ENCODE measurements at places on chromosomes 7 and 10.

DNA sequence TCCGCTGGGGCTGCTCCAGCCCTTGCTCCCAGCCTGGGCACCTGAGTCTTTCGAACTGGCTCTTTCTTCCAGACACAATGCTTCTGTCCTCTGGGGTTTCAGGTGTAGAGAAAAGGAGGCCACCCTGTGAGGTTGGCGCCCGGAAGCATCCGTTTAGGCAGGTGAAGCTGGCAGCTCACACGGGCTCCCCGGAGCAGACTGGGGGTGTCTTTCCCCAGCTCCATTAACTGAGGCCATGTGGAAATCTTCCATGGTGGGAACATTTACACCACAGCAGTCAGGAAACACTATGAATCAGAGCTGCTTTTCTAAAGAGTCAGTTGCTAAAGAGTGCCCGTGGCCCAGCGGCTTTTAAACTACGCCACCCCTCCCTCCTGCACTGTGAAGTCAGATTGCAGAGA, 29.2 kb downstream of the PRKAG2 start:
- DNase-seq = no peak

DNA sequence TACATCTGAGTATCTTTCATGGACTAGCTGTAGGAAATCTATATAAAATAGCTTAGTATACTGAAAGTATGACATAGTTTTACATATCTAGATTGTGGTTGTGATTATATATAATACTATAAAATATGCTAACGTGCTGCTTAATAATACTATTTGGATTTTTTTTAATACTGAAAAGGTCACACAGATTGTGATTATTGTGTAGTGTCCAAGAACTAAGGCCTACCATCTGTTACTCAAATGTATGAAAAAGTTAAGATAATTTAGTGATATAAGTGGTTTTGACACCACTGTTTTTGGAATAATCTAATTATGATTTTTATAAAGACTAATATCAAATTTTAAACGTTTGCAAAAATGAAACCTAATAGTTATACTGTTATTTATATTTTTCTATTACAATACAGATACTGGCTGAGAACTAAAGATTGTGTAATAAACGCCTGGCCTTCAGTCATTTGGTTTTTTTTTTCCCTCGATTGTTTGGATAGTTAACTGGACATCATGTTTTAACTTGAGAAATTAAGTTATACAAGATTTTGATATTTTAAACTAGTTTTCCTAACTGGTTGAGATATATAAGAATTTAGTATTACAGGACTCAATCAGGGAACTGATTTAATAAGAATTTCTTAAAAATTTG, 12.6 kb downstream of the PTEN start:
- DNase-seq = no peak

- no peak for DNase-seq
Observed at GRCh38 chr10:48659790-48660189, 24.9 kb upstream of the WDFY4 start.

GRCh38 chr7:4052130-4052529, 630.0 kb upstream of the FOXK1 start:
- no peak for DNase-seq

- DNase-seq = no peak
Observed at GRCh38 chr10:119754936-119755335, 29.1 kb downstream of the INPP5F start.

Data from activated CD4-positive, CD25-positive, alpha-beta regulatory T cell (primary cell).